ENCODE measurements at places on chromosomes 5 and 9.

DNA sequence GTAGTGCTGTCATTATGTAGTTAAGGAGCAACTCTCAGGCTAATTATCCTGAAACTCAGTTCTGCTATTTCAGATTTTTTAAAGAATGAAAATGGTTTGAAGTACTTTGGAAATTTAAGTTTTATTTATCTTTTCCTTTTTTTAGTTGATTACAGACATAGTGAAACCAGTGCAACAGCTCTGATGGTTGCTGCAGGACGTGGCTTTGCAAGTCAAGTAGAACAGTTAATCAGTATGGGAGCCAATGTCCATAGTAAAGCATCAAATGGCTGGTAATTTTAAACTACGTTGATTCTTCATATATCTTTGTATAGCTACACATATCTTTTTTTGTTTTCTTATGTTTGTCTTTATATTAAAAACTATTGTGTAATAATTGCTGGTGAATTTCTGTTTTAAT, 34.9 kb downstream of the YTHDC2 start:
- DNase-seq, result no peak

- DNase-seq, result no peak
Observed at GRCh38 chr9:92496396-92497176, 14.3 kb upstream of the ASPN start.

- no peak for DNase-seq
Observed at GRCh38 chr9:11749396-11749795, 943.8 kb upstream of the TYRP1 start.

- DNase-seq, result peak; percentile 49
Observed at GRCh38 chr9:133509179-133510083, 15.3 kb downstream of the MYMK start.

GRCh38 chr9:20786807-20787206, 102.7 kb downstream of the FOCAD start:
- DNase-seq, result no peak

DNA sequence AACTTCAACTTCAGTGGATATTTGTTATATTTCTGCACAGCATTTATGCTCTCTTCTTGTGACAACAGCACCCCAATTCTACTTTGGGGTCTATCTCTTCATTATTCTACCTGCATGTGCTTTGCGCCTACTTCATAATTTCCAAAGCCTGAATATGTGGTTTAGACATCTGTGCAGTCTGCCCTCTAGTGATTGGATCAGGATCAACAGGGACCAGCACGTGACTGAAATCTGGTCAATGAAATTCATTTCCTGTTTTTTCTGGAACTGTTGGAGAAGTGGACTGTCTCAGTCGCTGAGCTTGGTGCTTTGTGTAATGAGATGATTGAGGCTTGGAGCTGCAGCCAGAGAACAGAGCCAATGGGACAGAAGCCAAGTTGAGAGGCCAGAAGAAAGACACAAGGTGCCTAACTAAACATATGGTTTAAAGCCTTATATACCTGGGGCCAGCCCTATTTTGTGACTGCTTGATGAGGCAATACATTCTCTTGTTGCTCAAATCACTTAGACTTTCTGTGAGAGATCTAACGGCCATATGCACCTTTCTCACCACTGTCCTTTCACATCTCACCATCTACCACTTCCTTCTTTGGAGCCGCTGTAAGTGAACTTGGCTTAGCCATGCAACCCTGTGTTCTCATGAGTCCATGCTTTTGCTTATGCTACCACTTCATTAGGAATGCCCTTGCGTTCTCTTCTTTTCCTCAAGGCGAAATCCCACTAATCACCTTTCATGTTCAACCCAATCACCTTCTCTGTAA, 68.8 kb upstream of the PPP2R2B start:
- no peak for DNase-seq

- DNase-seq, result no peak
Observed at GRCh38 chr5:19098434-19098833, 889.6 kb downstream of the CDH18 start.

DNA sequence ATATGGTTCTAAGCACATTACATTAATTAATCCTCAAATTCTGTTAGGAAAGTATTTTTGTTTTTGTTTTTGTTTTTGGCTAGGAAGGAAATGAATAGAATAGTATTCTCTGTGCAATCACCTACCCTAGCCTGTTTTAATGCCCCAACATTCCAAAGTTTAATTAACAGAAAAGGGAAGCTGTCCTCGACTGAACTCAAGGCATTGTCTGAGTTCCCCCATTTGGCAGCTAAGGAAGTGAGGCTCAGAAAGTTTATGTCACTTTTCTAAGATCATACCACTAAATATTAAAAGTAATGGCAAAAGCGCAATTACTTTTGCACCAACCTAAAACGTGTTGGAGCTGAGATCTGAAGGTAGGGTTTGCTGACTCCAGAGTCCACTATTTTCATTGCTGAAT, 59.8 kb downstream of the FGF1 start:
- DNase-seq, result no peak

DNA sequence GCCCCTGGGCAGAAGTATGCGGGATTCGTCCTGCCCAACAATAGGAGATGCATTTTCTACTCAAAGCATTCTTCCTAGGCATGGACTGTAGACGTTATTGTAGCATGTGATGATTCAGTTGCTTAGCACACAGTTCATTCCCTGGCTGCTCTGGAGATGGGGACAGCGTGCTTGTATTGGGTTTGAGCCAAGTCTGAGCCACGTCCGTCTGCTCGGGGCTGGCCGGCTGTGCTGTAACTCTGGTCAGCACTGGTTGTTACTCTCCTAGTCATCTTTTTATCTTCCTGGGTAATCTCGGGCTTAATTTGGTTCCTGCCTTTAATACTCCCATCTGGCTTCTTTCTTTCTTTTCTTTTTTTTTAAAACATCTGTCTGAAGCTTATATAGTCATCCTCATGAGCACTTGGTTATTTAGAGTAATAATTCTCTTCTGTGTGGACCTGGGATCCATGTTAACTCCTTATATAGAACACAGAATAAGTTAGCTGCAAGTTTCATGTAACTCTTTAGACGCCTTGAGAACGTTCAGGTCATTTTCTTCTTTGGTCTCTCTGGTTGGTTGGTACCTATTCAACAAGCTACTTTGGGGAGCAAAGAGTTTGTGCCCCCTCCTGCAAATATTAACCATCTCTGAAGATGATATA, 118.8 kb upstream of the RPS23 start:
- DNase-seq, result peak; percentile 51

DNA sequence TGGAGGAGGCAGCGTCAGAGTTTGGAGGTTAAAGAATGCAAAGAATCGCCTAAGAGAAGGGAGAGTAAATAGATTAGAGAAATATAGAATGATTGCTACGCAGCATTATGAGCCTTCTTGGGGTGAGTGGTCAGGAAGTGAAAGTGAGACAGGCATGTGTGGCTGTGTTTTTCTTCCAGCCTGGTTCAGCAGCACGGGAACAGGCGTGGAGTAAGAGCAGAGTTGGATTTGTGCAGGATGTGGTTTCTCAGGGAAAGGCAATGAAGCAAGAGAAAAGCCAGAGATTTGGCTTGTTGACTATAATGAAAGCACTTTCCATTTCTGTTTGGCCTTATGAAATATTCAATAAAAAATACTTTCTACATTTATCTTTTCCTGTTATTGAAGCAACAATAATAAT, 34.3 kb upstream of the FRMD3 start:
- DNase-seq, result no peak

GRCh38 chr9:88396836-88397577, 8.8 kb downstream of the SPIN1 start:
- DNase-seq, result no peak

DNA sequence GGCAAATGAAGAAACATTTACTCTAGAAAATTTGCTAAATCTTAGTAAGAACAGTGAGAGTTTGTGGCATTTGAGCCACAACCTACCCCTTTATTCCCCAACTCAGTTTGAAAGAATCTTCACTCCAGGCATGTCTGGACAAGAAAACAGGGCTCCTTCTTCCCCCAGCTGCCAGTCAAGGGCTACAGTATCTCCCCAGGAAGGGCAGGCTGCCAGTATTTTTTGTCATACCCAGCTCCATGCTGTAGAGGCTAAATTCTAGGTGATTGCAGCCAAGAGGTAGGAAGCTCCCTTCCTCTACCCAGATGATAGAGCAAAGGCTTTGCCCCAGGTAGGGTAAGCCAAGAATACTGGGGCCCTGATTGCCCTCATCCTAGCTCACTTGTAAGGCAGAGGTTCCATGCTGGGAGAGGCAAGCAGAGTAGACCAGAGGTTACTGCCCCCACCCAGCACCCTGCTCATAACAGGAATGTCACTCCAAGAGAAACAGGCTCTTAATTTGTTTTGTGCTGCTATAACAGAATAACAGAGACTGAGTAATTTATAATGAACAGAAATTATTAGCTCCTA, 20.0 kb upstream of the GRPEL2 start:
- no peak for DNase-seq

- no peak for DNase-seq
Observed at GRCh38 chr5:136518174-136518573, 152.8 kb upstream of the TRPC7 start.

GRCh38 chr9:88680505-88681160, 145.7 kb downstream of the NXNL2 start:
- no peak for DNase-seq

GRCh38 chr5:18920966-18921365, 1067.0 kb downstream of the CDH18 start:
- no peak for DNase-seq

All from left colon (tissue), 2 donors.